Lung (tissue), 17 donors: ENCODE measurements at places on chromosomes 16 and 17.

- H3K27me3 ChIP-seq: no peaks in the 10 kb centered on the region
- H3K4me3 ChIP-seq: peak overlapping the region; percentile 60
- peak overlapping the region; percentile 92 for H3K27ac ChIP-seq
Observed at GRCh38 chr17:75764417-75764710, 628 bp downstream of the GALK1 start.

GRCh38 chr16:68296693-68297092 lies 14.1 kb downstream of the SLC7A6OS start:
- H3K4me3 ChIP-seq: no peak overlapping the region
- peaks cover 49% of the 10 kb centered on the region for H3K36me3 ChIP-seq
- no peaks in the 10 kb centered on the region for H3K27me3 ChIP-seq
- DNase-seq: no peak

GRCh38 chr17:55155856-55156560 lies 108.8 kb upstream of the HLF start:
- no peaks in the 10 kb centered on the region for H3K4me1 ChIP-seq
- H3K4me3 ChIP-seq: no peak overlapping the region
- no peaks in the 10 kb centered on the region for H3K36me3 ChIP-seq
- DNase-seq: no peak

DNA sequence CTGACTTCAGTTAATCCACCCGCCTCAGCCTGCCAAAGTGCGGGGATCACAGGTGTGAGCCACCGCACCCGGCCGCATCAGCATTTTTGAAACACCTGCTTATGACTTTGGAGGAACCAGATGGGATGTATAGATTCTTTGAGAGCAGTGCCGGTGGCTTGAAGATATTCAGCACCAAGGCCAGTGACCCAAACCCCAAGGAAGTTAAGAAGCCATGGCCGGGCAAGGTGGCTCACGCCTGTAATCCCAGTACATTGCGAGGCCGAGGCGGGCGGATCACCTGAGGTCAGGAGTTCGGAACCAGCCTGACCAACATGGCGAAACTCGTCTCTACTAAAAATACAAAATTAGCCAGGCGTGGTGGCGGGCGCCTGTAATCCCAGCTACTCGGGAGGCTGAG lies 43.9 kb downstream of the TRARG1 start:
- DNase-seq: no peak
- no peak overlapping the region for H3K27ac ChIP-seq
- H3K4me1 ChIP-seq: peaks cover 1% of the 10 kb centered on the region
- no peak overlapping the region for H3K4me3 ChIP-seq
- H3K36me3 ChIP-seq: no peaks in the 10 kb centered on the region
- H3K27me3 ChIP-seq: no peaks in the 10 kb centered on the region

DNA sequence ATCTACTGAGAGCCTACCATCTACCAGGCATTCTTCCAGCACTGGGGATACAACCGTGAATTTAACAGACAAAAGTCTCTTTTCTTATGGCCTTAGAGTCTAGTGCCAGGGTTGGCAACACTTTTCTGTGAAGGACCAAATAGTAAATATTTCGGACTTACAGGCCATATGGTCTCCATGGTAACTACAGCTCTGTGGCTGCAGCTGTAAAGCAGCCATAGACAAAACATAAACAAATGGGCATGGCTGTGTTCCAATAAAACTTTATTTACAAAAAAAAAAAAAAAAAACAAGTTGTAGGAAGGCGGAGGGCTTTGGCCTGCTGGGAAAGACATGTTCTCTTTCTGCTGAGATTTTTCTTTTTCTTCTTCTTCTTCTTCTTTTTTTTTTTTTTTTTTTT lies 98.7 kb downstream of the ABCC12 start:
- no peaks in the 10 kb centered on the region for H3K36me3 ChIP-seq
- H3K4me3 ChIP-seq: no peak overlapping the region
- DNase-seq: no peak
- no peaks in the 10 kb centered on the region for H3K4me1 ChIP-seq

DNA sequence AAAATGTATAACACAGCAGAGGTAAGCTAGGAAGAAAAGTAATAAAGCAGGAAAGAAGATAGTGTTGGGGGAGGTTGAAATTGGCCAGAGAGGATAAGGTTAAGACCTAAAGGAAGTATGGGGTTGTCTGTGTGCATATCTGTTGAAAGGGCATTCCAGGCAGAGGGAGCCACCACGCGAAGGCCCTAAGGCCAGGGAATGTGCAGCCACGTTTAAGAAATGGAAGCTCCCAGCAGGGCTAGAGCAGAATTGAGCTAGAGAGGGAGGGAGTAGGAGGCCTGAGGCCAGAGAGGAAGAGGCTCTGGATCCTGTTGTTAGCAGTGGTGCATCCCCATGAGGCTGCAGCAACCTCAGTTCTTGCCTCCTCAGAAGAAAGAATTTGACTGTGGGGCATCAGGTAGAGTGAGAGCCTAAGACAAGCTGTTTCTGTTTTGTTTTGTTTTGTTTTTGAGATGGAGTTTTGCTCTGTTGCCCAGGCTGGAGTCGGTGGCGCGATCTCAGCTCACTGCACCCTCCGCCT lies 59.0 kb upstream of the CACNG5 start:
- no peak overlapping the region for H3K4me3 ChIP-seq

GRCh38 chr17:67245694-67246402 lies 852 bp upstream of the HELZ start:
- peaks cover 15% of the 10 kb centered on the region for H3K4me1 ChIP-seq
- peak overlapping the region; percentile 88 for H3K4me3 ChIP-seq
- peaks cover 6% of the 10 kb centered on the region for H3K36me3 ChIP-seq
- H3K27ac ChIP-seq: peak overlapping the region; percentile 62
- peak; percentile 60 for DNase-seq

GRCh38 chr17:81090361-81091136 lies 55.6 kb downstream of the BAIAP2 start:
- no peak overlapping the region for H3K4me3 ChIP-seq
- peak; percentile 69 for DNase-seq

- peaks cover 3% of the 10 kb centered on the region for H3K4me1 ChIP-seq
- peak; percentile 43 for DNase-seq
- no peaks in the 10 kb centered on the region for H3K36me3 ChIP-seq
Observed at GRCh38 chr16:9012848-9013507, 49.3 kb upstream of the USP7 start.

DNA sequence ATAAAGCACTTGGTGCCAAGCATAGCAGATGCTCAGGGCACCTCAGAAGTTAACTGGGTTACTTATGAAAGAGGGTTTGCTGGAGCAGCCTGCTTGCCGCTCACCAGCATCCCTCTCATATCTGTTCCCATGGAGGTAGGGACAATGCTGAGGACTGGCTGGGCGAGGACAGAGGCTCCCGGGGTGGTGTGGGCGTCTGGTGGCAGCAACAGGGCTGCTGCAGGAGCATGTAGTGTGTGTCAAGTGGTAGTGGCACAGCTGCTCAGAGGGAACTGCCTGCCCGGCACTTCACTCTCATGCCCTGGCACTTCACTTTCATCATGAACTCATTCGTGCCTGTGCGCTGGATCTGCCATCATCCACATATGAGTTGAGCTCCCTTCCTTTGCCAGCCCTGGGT lies 26.9 kb upstream of the ZNHIT3 start:
- H3K27me3 ChIP-seq: peaks cover 4% of the 10 kb centered on the region
- H3K36me3 ChIP-seq: no peaks in the 10 kb centered on the region
- peaks cover 3% of the 10 kb centered on the region for H3K4me1 ChIP-seq
- no peak overlapping the region for H3K27ac ChIP-seq
- no peak for DNase-seq

DNA sequence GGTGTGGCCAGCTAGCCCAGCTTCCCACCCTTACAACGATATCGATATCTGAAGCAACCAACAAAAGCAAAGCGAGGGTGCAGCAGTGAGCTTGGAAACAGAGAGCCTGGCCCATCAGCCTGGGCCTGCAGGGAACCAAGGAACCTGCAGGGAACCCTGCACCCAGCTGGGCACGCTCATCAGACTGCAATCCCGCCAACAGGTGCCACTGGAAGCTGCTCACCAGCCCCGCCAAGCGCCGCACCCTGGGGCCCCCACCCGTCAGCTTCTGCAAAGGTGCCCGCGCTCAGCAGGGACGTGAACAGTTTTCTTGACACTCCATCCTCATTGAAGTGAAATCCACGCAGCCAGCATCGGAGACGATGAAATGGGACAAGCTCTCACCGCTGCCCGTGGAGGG lies 250.7 kb downstream of the RBFOX3 start:
- H3K27me3 ChIP-seq: peaks cover 6% of the 10 kb centered on the region
- H3K27ac ChIP-seq: no peak overlapping the region
- DNase-seq: no peak
- H3K36me3 ChIP-seq: no peaks in the 10 kb centered on the region
- H3K4me3 ChIP-seq: no peak overlapping the region

DNA sequence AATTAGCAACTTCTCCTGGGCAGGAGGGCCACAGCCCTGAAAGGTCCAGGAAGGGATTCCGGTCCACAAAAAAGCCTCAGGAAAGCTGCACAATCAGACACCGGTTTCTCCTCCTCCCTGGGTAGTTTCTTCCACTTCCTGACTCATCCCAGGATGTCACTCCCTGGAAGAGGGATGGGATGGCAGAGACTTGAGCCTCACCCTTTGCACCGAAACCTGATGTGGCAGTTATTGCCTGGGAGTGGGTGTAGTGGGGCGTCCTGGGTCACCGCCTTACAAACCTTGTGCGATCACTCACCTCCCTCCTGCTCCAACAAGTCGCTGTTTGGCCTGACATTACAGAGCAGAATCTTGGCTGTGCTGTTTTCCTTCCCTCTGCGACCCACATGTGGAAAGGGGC lies 70.8 kb downstream of the LYRM1 start:
- no peak overlapping the region for H3K4me3 ChIP-seq
- no peak for DNase-seq
- H3K36me3 ChIP-seq: no peaks in the 10 kb centered on the region

GRCh38 chr16:12354296-12354833 lies 377.8 kb downstream of the SNX29 start:
- no peak overlapping the region for H3K4me3 ChIP-seq
- no peak overlapping the region for H3K27ac ChIP-seq
- no peaks in the 10 kb centered on the region for H3K27me3 ChIP-seq
- no peak for DNase-seq

DNA sequence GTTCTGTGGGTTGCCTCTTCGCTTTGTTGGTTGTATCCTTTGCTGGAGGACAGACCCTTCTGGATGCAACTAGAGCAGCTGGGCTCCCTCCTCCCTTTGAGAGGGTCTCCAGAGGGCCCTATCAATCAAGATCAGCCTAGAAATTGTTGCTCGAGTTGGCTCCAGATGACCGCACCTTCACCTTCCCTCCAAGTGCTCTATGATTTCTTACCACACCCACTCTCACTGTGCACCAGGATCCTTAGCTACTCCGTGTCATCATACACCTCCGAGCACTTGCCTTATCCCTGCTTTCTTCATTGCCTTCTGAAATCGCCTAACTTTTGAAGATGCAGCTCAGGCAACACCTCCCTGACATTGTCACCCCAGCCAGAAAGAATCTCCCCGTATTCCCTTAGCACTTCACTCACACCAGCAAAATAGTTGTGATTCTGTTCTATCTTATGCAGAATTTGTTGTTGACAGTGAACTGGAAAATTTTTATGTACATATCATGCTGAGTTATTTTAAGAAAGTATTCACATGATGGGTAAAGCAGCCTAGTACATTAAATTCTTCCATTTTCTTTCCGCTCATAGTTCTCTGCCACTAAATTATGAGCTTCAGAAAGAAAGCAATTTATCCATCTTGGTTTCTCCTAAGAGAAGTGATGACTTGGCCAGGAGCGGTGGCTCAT lies 52.9 kb downstream of the ABAT start:
- DNase-seq: no peak
- no peaks in the 10 kb centered on the region for H3K4me1 ChIP-seq
- no peak overlapping the region for H3K27ac ChIP-seq
- H3K27me3 ChIP-seq: no peaks in the 10 kb centered on the region

DNA sequence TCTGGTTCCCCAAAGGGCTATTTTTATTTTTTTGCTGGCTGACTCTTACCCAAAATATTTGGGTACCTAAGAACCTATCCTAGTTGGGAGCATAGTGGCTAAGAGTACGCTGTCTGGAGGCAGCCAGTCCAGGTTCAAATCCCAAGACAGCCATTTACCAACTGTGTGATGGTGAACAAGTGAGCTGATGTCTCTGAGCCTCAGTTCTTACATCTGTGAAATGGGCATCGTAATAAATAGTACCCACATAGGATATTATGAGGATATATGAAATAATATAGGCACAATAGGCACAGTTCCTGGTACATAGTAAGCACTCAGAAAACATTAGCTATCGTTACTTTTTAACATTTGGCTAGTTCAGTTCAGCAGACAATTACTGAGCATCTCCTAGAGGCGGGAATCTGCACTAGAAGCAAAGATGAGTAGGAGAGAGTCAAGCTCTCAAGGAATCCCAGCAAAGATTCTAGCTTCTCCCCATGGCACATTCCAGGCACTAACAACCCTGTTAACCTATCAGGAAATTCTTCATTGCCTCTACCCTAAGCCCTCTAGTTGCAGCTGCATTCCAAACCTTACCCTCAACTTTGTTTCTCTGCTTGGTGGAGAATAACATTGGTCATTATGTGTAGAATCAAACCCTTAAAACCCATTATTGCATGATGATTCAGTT lies 31.6 kb downstream of the GPR139 start:
- no peaks in the 10 kb centered on the region for H3K27me3 ChIP-seq
- H3K4me1 ChIP-seq: no peaks in the 10 kb centered on the region
- DNase-seq: no peak
- H3K36me3 ChIP-seq: no peaks in the 10 kb centered on the region

GRCh38 chr17:43366891-43367736 lies 31.7 kb upstream of the ARL4D start:
- peak overlapping the region; percentile 94 for H3K27ac ChIP-seq
- no peaks in the 10 kb centered on the region for H3K36me3 ChIP-seq
- peaks cover under 1% of the 10 kb centered on the region for H3K4me1 ChIP-seq
- H3K4me3 ChIP-seq: no peak overlapping the region
- peak; percentile 20 for DNase-seq
- H3K27me3 ChIP-seq: no peaks in the 10 kb centered on the region

- no peak overlapping the region for H3K27ac ChIP-seq
- H3K36me3 ChIP-seq: peaks cover 3% of the 10 kb centered on the region
- no peak for DNase-seq
- peak overlapping the region; percentile 88 for H3K4me3 ChIP-seq
- H3K27me3 ChIP-seq: no peaks in the 10 kb centered on the region
Observed at GRCh38 chr16:46884513-46885293, 541 bp downstream of the GPT2 start.

- no peak overlapping the region for H3K27ac ChIP-seq
- no peaks in the 10 kb centered on the region for H3K4me1 ChIP-seq
- no peak overlapping the region for H3K4me3 ChIP-seq
- no peaks in the 10 kb centered on the region for H3K27me3 ChIP-seq
Observed at GRCh38 chr17:32732900-32733299, 144.0 kb downstream of the MYO1D start.

DNA sequence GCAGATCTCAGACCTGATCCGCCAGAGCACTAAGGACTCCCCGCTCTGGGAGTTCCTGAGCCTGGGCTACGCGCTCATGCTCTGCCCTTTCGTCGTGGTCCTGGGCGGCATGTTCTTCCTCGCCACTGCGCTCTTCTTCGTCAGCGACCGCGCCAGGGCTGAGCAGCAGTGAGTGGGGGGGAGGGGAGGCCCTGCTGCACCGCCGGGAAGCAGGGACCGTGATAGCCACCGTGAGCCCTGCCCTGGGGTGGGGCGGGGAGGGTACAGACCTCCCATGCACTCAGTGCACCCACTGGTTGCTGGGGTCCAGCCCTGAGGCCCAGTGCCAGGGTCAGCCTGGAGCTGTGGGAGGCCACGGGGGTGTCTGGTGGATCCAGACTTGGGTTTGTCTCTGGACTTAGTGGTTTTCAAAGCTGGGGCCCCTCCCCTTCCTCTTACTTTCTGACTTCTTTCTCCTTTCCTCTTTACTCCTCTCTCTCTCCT lies 18.9 kb downstream of the MYBBP1A start:
- peak overlapping the region; percentile 79 for H3K27ac ChIP-seq
- DNase-seq: no peak
- H3K4me1 ChIP-seq: no peaks in the 10 kb centered on the region
- no peaks in the 10 kb centered on the region for H3K27me3 ChIP-seq
- peaks cover 5% of the 10 kb centered on the region for H3K36me3 ChIP-seq
- no peak overlapping the region for H3K4me3 ChIP-seq

GRCh38 chr16:76157629-76158028 lies 119.6 kb upstream of the CNTNAP4 start:
- DNase-seq: no peak
- H3K4me3 ChIP-seq: no peak overlapping the region
- no peaks in the 10 kb centered on the region for H3K4me1 ChIP-seq
- H3K27me3 ChIP-seq: no peaks in the 10 kb centered on the region
